ENCODE measurements at places on chromosomes 16 and 17.

GRCh38 chr16:61432421-61432820, 603.8 kb downstream of the CDH8 start:
- DNase-seq = no peak

GRCh38 chr16:31148896-31149295, 970 bp downstream of the PRSS36 start:
- no peak for DNase-seq

GRCh38 chr16:24771132-24771778, 41.8 kb downstream of the TNRC6A start:
- DNase-seq = no peak

DNA sequence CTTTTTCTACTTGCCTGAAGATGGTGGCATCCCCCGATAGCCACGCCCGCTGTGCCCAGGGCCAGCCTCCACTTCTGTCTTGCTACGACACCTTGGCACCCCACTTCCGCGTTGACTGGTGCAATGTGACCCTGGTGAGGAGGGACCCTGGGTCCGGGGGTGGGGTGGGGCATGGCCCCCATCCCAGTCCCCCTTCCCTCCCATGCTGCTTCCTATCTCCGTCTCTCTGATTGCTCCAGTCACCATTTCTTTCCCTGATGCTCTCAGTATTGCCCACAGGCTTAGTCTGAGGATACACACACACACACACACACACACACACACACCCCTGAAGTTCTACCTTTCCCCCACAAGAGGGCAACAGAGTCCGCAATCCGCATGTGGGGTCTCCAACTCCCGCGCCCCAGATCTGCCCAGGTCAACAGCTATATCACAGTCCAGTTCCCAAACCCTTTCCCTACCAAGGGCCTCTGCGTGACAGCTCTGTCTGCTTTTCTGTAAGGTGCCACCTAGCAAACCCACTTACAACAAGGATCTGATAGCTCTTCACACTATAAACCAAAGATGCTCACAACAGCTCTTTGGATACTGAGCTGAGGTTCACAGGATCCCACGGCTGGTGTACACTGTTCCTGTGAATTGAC, 3.4 kb downstream of the SGCA start:
- DNase-seq = no peak

GRCh38 chr17:45081047-45081703, 20.1 kb downstream of the NMT1 start:
- no peak for DNase-seq

GRCh38 chr17:8053600-8053999, 14.7 kb downstream of the ALOX15B start:
- DNase-seq = no peak

- no peak for DNase-seq
Measured at GRCh38 chr17:49747632-49748031, 16.3 kb downstream of the FAM117A start.

GRCh38 chr17:39170109-39170508, 4.1 kb upstream of the ARL5C start:
- no peak for DNase-seq

DNA sequence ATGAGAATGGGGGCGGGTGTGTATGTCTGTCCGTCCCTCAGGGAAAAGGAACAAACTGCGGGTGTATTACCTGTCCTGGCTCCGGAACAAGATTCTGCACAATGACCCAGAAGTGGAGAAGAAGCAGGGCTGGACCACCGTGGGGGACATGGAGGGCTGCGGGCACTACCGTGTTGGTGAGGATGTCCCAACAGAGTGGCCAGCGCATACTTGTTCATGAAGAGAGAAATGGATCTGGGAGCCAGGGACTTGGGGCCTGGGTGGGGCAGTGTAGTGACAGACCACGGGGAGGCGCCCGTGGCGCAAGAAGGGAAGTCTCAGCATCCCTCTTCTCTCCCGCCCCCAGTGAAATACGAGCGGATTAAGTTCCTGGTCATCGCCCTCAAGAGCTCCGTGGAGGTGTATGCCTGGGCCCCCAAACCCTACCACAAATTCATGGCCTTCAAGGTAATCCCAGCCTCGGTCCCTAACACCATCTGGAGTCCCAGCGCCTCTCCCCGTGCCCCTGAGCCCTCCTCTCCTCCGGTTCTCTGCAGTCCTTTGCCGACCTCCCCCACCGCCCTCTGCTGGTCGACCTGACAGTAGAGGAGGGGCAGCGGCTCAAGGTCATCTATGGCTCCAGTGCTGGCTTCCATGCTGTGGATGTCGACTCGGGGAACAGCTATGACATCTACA, 3.5 kb upstream of the C17orf107 start:
- no peak for DNase-seq

DNA sequence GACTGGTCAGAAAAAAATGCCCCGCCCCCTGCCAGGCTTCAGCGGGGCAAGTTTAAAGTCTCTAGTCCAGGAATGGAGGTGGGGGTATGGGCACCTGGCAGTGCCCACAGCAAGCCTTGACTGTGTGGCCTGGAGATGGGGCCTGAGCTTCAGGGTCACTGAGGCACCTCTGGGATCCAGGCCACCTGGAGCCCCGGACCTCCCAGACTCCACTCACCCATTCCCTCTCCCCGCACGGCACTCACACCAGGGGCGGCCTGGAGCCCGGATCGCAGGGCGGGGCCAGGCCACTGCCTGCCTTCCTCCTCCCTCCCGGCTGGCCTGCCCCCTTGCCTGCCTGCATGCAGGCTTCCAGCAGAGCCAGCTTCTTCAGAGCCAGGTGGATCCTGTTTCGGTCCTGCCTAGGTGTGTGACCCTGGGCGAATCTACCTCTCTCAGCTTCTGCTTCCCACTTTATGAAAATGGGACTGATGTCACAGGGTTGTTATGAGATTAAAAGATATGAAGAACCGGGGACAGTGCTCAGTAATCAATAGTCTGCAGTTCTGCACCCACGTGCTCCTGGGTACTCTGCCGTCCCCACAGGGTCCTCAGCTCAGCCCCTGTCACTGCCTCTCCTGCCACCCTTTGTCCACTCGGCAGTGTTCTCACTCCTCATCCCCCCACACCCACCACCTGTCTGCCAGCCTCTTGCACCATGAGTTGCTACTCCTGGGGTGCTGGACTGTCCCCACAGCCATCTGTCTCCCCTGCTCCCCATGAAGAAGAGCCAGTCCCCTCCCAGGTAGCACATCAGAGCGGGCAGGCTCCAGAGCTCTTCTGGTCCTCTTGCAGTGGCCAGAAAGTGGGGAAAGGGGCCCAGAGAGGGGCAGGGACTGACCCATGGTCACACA, 1.2 kb upstream of the TCAP start:
- DNase-seq = no peak

- no peak for DNase-seq
Measured at GRCh38 chr16:59573528-59574271, 839.6 kb upstream of the GOT2 start.

GRCh38 chr17:28878981-28879380, 18.6 kb downstream of the FLOT2 start:
- no peak for DNase-seq

- DNase-seq = no peak
Measured at GRCh38 chr16:71648921-71649320, 22.9 kb downstream of the MARVELD3 start.

GRCh38 chr17:39661744-39662541, 3.2 kb upstream of the TCAP start:
- DNase-seq = no peak

GRCh38 chr17:1413281-1413791, 13.3 kb upstream of the YWHAE start:
- no peak for DNase-seq

DNA sequence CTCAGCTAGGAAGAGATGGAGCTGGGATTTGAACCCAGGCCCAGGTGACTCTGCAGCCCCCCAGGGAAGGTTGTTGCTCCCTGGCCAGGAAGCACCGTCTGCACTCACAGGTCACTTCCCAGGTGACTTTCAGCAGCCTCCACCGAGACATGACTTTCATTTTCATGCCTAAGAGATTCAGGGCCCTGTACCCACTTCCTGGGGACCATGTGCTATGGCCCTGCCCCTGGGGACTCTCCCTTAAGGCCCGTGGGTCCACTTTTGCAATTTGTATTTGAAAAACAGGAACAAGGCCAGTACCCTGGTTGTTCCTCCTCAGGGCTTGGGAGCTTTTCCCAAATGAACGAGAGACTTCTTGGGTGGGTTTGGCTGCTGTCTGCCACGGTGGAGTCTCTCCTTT, 191.0 kb downstream of the IRF8 start:
- no peak for DNase-seq

GRCh38 chr16:67187175-67187890, 2.6 kb downstream of the EXOC3L1 start:
- DNase-seq = no peak

DNA sequence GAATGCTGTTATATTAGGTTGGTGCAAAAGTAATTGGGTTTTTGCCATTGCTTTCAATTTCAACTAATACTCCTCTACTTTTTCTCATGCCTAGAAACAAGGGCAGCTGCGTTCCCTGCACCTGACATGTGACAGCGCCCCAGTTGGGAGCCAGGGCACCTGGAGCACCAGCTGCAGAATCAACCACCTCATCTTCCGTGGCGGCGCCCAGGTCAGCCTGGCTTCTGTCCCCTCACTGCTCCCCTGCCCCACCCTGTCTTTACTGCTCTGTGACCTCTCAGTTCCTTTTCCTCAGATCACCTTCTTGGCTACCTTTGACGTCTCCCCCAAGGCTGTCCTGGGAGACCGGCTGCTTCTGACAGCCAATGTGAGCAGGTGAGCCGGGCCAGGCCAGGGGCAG, 16.4 kb upstream of the ITGAD start:
- DNase-seq = no peak

DNA sequence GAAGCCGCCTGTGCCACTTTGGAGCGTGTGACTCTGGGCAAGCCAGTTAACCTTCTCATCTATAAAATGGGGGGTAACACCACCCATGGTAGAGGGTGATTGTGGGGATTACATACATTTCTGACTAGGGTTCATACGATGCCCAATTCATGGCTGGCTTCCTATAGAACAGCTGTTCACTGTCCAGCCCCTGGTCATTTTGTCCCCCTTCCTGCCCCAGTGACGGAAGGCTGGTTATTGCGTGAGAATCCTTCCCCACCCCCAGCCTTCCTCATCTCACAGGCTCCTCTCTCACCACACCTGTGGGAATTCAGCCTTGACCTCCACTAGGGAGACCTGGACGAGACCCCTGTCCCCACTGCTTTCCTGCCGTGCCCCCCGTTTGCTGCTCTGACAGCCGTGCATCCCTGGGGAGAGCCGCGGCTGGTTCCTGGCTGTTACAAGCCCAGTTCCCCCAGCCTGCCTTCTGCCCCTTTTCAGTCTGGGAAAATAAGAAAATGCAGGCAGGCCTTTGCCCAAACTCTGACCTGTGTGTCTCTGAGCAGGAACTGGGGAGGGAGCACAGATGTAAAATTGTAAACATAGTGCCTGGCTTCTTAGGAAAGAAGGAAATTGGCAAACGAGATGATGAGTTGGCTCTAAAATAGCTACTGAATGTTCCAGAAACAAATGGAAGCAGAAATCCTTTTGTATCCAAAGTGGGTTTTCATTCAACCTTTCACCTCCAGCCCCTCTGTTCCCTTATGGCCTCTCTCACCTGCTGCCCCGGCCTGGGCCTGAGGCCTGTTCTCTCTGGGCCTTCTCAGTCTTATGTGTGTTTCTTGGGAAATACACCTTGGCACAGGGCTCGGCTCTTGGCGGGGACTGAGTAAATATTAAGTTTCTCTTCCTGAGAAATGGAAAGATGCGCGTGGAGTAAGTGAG, 67.3 kb downstream of the OR1D5 start:
- DNase-seq = no peak

- DNase-seq = no peak
Measured at GRCh38 chr17:69406941-69407340, 7.6 kb upstream of the MAP2K6 start.

- no peak for DNase-seq
Measured at GRCh38 chr17:633641-634101, 81.0 kb downstream of the VPS53 start.

- DNase-seq = no peak
Measured at GRCh38 chr16:84268291-84269040, 26.2 kb upstream of the WFDC1 start.

GRCh38 chr16:47528431-47528830, 67.3 kb downstream of the PHKB start:
- DNase-seq = no peak

- no peak for DNase-seq
Measured at GRCh38 chr16:56593573-56594291, 4.4 kb downstream of the MT3 start.

- no peak for DNase-seq
Measured at GRCh38 chr16:13552960-13553257, 367.0 kb upstream of the ERCC4 start.

DNA sequence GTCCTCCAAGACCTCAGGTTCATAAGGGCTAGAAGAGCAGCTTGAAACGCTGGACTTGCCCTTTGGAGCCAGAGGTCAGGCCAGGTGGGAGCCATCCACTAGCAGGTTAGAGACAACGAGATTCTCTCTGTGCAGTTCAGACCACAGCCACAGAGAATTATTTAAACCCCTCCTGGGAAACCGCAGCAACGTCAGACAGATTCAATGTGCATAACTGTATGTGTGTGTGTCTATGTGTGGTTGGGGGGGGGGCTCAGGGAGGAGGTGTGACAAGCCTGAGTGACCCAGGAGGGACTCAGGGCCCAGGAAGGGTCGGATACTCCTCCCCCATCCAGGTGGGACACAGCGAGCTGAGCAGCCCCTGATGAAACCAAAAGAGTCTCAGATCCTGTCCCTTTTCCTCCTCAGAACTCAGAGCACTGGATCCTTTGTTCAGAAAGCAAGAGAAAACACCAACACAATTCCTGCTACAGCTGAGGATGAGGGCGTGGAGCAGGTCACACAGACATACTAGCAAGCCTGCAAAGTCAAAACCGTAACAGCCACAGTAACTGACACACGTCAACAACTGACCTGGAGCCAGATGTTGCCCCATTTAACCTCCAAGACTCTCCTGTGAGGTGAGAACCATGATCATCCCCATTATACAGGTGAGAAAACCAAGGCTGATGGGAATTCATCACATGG, 66.8 kb downstream of the XYLT1 start:
- DNase-seq = no peak

GRCh38 chr17:68762911-68763310, 161.7 kb upstream of the FAM20A start:
- no peak for DNase-seq

DNA sequence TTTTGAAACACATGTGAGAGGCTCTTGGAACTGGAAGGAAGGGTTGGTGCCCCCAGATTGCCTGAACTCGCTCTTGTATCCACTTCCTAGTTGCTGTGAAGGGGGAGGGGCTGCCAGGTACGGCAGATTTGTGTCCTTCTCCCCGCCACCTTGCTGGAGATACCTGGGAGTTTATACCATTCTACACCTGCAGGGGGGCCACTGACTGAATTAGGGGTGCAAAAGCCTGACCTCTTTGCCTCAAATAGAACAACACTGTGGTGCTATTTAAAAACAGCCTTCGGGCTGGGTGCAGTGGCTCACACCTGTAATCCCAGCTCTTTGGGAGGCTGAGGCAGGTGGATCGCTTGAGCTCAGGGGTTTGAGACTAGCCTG, 35.1 kb upstream of the IL34 start:
- DNase-seq = no peak

GRCh38 chr16:72099377-72099818, 5.8 kb downstream of the DHX38 start:
- no peak for DNase-seq

DNA sequence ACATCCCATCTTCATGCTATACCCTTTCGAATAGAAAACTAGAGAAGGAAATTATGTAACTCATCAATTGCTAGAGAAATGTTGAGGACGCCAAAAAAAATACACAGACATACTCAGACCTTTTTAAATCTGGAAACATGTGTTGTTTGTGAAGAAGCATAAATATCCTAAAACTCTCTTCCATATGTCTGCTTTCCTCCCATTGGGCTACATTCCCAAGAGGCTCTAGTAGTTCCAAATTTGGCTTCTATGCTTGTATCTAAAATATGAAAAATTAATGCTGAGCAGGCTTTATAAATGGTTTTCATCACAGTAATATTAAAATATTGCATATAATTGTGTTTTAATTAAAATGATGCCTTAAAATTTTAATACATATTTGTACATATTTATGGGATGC, 297.9 kb upstream of the PSMD7 start:
- DNase-seq = no peak

Measured in NCI-H1417 treated with DMSO at 0.1 percent for 48 hours (cell line).